ENCODE measurements at places on chromosomes 16 and 17. TPM values are rescaled to one million over a fixed set of nuclear protein-coding genes. Genes with fewer than 3 reads are reported as not detected.

The UTS2R gene
- total RNA-seq: 0.06 TPM

The P2RX1 gene
- not detected for total RNA-seq

The ZMYND15 gene
- total RNA-seq: 0.35 TPM

The PRSS53 gene
- 0.64 TPM for total RNA-seq

The SPAG7 gene
- total RNA-seq: 66.7 TPM

The NOL3 gene
- total RNA-seq: 112 TPM
